Activated naive CD8-positive, alpha-beta T cell treated with anti-CD3 and anti-CD28 coated beads, Interleukin-2, amount 50 U/mL, for 24 hours (primary cell): ENCODE measurements at places on chromosomes 13 and 19.

- peak; percentile 1 for DNase-seq
Observed at GRCh38 chr19:8305798-8306197, 2.4 kb downstream of the CD320 start.

DNA sequence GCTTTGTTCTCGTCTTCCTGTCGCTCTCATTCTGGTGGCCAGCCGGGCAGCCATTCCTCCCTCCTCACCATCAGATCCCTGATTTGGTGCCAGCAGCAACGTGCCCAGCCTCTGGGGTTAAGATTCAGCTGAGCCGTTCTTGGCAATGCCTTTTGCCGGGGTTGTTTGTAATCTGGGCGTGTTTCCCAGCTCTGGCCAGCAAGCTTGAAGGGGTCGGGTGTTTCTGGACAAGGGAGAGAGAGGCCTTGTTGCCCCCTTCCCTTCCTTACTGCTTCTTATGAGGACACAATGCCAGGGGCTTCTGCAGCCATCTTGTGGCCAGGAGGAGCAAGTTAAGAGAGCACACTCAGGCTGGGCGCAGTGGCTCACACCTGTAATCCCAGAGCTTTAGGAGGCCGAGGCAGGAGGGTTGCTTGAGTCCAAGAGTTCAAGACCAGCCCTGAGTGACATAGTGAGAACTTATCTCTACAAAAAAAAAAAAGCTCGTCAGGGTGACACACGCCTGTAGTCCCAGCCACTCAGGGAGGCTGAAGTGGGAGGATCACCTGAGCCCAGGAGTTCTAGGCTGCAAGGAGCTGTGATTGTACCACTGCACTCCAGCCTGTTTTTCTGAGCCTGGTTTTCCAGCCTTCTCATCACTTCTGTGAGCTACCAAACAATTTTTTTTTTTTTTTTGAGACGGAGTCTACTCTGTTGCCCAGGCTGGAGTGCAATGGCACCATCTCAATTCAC is 10.7 kb upstream of the CRTC1 start:
- DNase-seq: no peak

- DNase-seq: no peak
Observed at GRCh38 chr13:112670864-112671263, 19.0 kb upstream of the ATP11A start.

- DNase-seq: no peak
Observed at GRCh38 chr13:92901739-92902138, 324.9 kb upstream of the GPC6 start.

- peak; percentile 89 for DNase-seq
Observed at GRCh38 chr19:18007917-18008673, at the start of gene ARRDC2. ARRDC2 (plus strand) TSS chr19:18008170; CDS start chr19:18008311, 141 bp downstream.

DNA sequence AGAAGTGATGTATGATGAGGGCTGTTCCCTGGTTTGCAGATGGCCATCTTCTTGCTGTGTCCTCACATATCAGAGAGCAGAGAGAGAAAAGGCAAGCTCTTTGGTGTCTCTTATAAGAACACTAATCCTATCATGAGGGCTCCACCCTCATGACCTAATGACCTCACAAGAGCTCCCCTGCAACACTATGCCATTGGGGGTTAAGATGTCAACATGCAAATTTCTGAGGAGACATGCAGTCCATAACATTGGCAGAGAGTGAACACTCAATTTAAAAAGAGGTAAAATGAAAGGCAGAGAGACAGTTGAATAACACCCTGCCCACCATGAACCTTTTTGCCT is 10.9 kb downstream of the FAM187B start:
- no peak for DNase-seq
